Stimulated activated CD4-positive, alpha-beta T cell treated with anti-CD3 and anti-CD28 coated beads, Interleukin-4, amount 100 ng/mL, for 24 hours (primary cell): ENCODE measurements at places on chromosomes 6 and 20.

- DNase-seq: no peak
Measured at GRCh38 chr6:85986681-85987080, 344.0 kb upstream of the SYNCRIP start.

- no peak for DNase-seq
Measured at GRCh38 chr20:34797012-34797995, 28.1 kb downstream of the NCOA6 start.

DNA sequence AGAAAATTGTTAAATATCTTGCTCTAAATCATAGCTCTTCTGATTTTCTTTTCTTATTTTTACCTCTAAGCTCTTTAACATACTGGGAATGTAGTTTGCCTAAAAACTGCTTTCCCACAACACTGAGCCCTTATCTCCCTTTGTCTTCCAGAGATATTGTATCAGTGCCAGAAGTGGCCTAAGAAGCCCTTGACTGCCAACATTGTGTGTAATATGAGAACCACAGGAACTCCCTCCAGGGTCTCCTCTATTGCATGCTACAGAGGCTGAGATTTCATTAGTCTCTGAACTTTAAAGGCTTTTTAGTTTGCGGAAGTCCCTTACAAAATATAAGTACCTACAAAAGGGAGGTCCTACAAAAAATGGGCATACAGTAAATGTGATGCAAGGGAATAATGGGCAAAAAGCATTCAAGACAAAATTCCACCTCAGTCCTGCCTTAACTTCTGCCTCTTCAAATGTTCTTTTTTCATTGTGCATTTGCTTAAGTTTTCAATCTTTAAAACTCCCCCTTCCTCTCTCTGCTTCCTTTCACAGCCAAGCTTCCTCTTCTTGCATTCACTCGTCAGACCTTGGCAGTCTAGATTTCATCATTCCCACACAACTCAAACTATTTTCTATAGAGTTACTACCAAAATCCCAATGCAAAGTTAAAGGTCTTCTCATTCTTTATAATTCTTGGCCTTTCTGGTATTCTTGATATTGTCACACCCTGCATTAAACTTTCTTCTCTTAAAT lies 76.5 kb downstream of the ADGRG6 start:
- DNase-seq: no peak

GRCh38 chr6:34157236-34157830 lies 11.4 kb upstream of the GRM4 start:
- no peak for DNase-seq

GRCh38 chr20:34180460-34181120 lies 60.6 kb upstream of the ASIP start:
- no peak for DNase-seq

DNA sequence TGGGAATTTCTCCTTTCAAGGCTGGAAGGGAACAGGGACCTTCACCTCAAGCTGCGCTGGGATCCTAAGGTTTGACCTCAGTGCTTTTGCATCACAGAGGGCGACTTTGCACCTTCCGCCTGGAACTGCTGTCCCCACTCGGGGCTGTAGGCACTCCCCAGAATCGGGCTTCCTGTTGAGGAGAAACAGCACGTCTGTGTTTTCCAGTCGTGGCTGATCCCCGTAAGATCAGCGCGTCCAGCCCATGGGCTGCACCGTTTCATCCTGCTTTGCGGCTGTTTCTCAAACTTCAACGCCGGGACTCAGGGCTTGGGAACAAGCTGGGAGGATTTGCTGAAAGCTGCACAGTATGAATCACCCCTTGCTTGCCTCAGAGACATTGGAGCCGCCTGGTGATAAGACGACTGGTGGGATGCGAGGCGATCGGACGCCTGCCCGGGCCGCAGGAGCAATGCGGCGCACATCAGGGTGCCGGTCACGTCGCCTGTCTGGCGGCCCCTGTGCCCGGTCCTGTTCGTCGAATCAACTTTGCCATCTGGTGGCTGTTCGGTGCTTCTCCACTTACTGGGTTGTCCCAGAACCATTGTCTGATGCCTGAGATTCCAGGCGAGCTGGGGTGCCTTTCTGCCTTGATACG lies 53.6 kb upstream of the FRMD1 start:
- peak; percentile 1 for DNase-seq

GRCh38 chr6:20203561-20204511 lies 8.4 kb downstream of the MBOAT1 start:
- no peak for DNase-seq

GRCh38 chr20:51008718-51009117 lies 14.2 kb downstream of the KCNG1 start:
- DNase-seq: no peak

DNA sequence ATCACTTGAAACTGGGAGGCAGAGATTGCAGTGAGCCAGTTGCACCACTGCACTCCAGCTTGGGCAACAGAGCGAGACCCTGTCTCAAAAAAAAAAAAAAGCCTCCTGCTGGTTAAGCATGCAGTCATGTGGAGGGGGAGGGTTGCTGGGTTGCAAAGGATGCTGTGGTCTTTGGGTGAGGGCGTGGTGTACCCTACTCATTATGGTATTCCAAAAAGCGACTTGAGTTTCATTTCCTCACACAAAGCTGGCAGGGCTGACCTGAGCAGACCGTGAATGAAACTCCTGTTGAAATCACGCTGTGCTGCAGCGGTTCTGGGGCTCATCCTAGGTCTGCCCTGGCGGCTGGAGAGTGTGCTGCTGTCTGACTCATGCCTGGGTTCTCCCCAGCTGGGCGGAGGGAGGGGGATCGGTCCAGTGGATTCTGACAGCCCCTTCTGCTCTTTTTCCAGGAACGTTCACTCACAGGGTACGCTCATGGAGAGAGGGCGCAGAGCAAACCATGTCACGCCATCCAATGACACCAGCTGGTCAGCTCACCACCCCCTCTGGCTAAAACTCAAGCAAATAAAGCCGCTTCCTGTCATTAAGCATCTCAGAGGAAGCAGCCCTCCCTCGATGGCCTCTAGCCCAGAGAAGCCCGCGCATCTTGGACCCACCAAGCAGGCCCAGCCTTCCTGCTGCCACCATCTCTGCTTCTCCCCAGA lies 166.2 kb downstream of the SCML4 start:
- DNase-seq: peak; percentile 44

- DNase-seq: no peak
Measured at GRCh38 chr20:416950-417800, 9.1 kb downstream of the RBCK1 start.

- DNase-seq: no peak
Measured at GRCh38 chr6:132893772-132894490, 79.6 kb downstream of the RPS12 start.

GRCh38 chr20:59771506-59772372 lies 161.7 kb downstream of the SYCP2 start:
- no peak for DNase-seq

DNA sequence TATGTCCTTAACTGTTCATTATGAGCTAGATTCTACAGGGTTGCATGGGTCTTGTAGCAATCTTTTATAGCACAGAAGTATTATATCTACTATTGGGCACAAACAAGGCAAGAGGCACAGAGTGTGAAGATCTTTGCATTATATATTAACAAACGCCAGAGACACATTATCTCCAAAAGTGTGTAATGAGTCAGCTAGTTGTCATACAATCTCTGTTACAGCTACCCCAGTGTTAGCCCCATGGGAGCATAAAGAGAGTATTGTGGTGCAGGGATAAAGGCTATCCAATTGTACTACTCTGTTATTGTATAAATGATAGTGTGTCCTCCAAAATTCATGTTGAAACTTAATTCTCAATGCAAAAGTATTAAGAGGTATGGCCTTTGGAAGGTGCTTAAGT lies 148.4 kb upstream of the RIMS1 start:
- DNase-seq: no peak

DNA sequence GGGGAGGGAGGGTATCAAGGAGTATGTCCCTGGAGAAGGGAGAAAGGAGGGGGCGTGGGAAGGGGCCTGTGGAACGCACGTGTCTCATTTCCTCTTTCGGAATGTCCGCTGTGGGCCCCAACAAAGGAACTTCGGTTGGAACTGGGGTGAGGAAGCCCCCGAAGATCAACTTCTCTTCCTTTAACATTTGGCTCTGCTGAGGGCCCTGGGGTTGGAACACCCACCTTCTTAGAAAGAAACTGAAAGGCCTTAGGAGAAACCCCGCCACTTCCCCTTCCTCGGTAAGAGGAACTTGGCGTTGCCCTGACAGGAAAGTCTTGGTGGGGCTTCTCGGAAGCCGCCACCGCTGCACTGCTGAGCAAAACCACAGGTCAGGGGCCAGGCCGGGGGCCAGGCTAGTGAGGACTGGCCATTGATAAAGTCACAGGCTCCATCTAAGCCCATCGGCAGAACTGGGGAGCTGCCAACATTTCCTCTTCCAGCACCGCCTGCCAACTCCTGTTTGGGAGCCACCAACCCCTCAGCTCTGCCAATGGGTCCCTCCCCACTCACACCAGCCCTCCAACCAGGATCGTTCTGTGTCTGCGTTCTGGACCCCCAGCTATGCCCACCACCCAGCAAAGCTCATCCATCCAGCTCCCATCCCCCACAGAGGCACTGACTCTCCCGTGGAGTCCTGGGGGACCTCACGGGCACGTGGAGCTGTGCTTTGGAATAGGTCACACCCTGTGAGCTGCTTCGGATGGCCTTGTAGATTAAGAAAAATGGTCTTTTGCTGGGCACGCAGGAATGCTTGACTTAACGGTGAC lies 44.8 kb downstream of the FGD2 start:
- peak; percentile 56 for DNase-seq

DNA sequence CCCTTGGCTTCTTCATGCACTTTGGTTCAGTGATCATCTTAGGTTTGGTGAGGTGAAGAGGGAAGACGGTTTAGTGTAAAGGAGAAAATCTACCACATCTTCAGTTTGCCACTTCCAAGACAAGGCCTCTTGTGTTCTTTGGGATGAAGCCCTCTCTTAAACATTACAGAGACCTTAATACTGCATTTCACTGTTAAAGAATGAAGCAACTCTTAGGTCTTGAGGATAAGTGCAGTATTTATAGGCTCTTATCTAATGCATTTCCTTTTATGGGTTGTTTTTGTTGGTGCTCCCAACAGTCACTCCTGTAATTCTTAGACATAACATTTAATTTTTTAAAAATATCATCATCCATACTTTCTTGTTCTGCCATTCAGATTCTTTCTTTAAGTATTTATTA lies 139.9 kb upstream of the LAMP5 start:
- DNase-seq: no peak

DNA sequence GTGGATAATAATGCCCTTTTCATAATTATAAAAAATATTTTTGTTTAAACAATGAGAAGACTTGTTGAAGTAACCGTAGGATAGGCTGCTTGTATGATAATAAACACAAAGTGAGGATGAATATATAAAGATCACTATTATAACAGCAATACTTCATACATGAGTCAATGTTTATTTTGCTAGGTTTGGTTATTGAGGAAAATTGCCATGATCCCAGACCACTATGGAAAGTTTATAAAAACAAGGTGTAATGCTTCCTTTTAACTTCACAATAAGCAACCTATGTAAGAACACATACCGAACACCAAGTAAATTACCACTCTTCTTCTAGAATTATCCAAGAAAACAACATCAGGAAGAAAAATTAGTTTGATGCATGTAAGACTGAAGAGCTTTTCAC lies 495.3 kb upstream of the RNF217 start:
- DNase-seq: no peak

- DNase-seq: no peak
Measured at GRCh38 chr6:163531122-163531521, 116.6 kb downstream of the QKI start.

DNA sequence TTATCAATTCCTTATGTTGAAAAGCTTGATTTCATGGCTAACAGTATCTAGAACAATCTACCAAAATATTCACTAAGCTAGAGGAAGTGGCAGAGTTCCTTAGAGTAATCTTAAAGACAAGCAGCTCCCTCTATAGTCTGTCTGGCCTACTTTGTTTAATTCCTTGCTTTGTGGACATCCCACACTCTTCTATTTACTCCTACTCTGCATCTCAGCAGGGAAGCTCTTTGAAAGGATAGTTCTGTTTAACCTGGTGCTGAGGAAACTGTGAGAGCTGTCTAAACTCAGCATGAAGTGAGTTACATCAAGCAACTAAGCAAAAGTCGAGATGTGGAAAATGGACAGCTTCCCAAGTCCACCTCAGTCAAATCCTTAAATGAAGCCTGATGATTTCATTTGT lies 4.3 kb downstream of the REV3L start:
- no peak for DNase-seq

GRCh38 chr6:112018619-112019416 lies 35.1 kb upstream of the CCN6 start:
- DNase-seq: no peak

GRCh38 chr6:150115769-150116168 lies 27.1 kb upstream of the PPP1R14C start:
- DNase-seq: no peak

DNA sequence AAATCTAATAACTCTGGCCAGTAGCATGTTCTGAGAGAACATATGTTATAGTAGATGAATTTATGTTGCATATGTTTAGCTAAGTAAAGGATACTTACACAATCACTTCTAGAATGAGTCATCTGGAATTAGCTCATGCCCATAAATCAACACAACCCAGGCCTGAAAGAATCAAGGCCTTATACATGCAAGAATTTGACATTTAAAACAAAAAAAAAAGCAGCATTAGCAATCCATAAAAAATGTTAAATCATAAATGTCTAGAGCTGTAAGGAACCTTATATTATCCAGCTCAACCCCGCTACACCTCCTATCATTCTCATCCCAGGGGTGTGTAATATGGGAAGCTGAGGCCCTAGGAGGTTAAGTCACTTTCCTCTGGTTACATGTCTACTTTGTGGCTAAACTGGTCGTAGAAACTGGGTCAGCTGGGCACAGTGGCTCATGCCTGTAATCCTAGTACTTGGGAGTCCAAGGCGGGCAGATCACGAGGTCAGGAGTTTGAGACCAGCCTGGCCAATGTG lies 105.2 kb upstream of the CARMIL1 start:
- DNase-seq: no peak

GRCh38 chr20:5192570-5193431 lies 66.0 kb downstream of the CDS2 start:
- DNase-seq: no peak

GRCh38 chr6:52575502-52575892 lies 1.4 kb downstream of the TRAM2 start:
- no peak for DNase-seq

- no peak for DNase-seq
Measured at GRCh38 chr6:107821591-107821990, 2.5 kb downstream of the SCML4 start.

DNA sequence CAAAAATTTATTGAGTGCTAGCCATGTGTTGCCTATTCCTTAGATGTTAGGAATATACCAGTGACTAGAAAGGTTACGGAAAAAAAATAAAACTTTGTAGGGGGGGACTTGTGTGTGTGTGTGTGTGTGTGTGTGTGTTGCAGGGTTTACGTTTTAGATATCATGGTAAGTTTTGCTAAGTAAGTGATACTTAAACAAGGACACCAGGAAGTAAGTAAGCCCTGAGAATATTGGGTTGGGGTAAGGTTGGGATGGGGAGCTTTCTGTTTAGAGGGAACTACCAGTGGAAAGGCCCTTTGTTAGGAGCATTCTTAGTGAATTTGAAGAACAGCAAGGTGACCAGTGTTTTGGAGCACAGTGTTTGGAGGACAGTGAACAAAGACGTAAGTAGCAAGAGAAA lies 30.3 kb downstream of the NCOA3 start:
- DNase-seq: no peak

- no peak for DNase-seq
Measured at GRCh38 chr6:41027241-41027640, 11.8 kb downstream of the UNC5CL start.

- peak; percentile 48 for DNase-seq
Measured at GRCh38 chr6:392441-393390, 1.2 kb downstream of the IRF4 start.

- DNase-seq: no peak
Measured at GRCh38 chr6:26472549-26473290, 15.0 kb downstream of the BTN2A1 start.

- no peak for DNase-seq
Measured at GRCh38 chr20:33521461-33521860, 31.6 kb downstream of the CBFA2T2 start.

- no peak for DNase-seq
Measured at GRCh38 chr6:37369321-37370201, 15.8 kb downstream of the RNF8 start.
